Left ventricle myocardium superior (tissue), 1 donor: ENCODE measurements at places on chromosomes 11 and 22. TPM values are rescaled to one million over a fixed set of nuclear protein-coding genes. Genes with fewer than 3 reads are reported as not detected.
A peak's percentile ranks its signal among the peaks of the same experiment; 100 is the strongest.

Gene PTPRCAP
- 2.0 TPM for total RNA-seq

Gene SMIM35
- not detected for total RNA-seq

GRCh38 chr11:67033661-67034166 lies 10.8 kb downstream of the SYT12 start:
- no peak for DNase-seq

DNA sequence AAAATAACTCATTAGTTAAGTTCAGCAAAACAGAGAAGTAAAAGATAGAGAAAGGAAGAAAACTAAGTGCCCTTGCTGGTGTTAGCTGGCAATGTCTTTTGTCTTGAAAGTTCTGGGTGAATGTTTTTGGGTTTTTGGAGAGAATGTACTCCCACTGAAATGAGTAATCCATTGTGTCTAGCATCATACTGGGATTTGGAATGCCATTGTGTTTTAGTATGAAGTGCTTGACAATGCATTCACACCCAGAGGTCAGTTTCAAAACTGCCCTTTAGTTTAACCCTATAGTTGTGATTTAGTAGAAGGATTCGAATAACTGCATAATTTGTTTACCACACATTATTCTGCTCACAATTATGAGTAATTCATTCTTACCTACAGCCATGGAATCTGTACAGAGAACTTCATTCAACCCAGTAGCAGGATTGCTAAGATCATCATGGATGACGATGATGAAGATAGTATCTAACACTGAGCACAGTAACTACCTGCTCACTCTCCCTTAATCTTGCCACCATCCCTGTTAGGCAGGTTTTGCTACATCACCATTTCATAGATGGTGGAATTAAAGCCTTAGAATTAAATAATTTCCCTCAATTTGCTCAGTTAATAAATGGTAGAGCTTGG lies 33.9 kb downstream of the MAML2 start:
- DNase-seq = no peak

DNA sequence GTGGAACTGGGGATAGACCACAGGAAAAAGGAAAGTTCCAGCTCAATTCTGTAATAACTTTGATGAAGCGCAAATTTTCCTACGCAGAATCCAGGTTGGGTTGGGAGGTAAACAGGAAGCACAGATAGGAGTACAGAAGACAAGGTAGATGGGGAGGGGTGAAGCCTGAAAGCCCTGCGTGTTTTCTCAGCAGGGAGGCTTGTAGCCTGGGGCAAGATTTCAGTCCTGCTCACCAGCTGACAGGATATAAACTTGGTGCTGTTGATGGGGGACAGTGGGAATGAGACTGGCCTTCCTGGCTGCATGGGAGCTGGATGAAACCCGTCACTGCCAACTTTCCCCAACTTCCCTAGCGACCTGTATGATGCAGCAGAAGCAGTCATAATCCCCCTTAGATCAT lies 114.9 kb downstream of the ARHGAP32 start:
- no peak for DNase-seq

DNA sequence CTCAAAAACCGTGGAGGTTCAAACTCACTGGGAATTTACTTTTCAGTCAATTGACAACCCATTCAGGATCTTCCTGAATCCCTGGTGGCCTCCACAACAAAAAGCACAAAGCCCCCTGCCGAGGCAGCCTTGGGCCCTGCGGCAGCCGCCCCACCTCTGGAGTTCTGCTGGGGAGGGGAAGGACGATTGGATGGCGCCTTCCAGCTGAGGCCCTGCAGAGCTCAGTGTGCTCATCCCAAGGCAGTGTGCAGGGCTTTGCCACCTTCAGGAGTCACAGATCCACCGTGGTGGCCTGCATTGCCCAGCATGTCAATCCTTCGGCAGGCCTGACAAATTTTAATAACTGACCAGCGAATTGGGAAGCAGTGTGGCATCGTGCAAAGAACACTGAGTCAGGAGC lies 7.4 kb downstream of the ZFTA start:
- no peak for DNase-seq

DNA sequence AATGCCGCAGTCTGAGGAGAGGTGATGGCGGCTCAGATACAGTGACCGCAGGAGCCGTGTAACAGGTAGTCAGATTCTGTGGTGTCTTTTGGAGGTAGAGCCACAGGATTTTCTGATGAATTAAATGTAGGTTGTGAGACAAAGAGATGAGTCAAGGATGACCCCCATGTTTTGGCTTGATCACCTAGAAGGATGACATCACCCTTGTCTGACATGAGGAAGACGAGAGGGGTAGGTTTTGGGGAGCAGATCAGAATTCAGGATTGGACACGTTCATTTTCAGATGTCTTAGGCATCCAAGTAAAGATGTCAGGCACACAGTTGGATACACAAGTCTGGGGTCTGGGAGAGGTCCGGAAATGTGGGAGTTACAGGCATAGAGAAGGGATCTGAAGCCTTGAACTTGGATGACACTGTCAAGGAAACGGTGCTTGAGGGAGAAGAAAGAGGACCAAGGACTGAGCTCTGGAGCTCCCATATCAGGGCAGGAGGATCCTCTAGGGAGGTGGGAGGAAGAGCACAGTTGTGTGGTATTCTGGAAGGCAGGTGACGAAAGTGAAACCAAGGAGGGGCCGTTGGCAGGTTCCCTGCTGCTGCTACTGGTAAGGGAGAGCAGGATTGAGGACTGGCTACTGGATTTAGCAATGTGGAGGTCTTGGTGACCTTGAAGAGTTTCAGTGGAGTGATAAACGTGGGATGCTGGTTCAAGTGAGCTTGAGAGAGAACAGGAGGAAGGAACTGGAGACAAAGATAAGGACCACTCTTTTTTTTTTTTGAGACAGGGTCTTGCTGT lies 12.6 kb upstream of the GDPD5 start:
- DNase-seq = no peak

GRCh38 chr11:32949739-32950138 lies 57.1 kb downstream of the QSER1 start:
- no peak for DNase-seq

DNA sequence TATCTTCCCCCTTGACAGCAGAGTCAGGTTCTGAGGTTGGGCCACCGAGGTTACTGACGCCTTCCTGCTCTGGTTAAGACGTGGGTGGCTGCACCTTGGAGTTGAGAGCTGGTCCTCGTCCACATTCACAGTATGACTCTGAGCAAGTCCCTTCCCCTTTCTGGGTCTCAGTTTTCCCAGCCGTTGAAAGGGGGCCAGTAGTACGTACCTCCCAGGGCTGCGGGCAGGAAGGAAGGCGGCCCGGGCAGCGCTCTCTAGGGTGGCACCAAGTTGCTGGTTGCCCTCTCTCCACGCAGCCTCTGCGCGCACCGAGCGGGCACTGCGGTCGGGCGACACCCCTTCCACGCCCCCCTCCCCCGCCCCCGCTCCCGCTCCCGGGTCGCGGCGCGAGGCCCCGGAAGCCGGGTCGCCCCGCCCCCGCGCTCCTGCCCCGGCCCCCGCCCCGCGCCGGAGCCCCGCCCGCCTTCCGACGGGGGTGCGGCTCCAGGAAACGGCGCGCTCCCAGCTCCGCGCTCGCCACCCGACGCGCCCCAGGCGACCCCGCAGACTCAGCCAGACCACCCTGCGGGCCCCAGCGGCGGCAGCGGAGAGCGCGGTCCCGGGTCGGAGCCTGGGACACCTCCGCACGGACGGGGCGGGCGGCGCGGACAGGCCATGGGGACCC lies at the start of gene EHBP1L1:
Gene EHBP1L1, plus strand, starts transcription at position 486 of the 664 bp plus-strand sequence. CDS start 250 bp downstream, outside the sequence.
- DNase-seq = peak; percentile 89

DNA sequence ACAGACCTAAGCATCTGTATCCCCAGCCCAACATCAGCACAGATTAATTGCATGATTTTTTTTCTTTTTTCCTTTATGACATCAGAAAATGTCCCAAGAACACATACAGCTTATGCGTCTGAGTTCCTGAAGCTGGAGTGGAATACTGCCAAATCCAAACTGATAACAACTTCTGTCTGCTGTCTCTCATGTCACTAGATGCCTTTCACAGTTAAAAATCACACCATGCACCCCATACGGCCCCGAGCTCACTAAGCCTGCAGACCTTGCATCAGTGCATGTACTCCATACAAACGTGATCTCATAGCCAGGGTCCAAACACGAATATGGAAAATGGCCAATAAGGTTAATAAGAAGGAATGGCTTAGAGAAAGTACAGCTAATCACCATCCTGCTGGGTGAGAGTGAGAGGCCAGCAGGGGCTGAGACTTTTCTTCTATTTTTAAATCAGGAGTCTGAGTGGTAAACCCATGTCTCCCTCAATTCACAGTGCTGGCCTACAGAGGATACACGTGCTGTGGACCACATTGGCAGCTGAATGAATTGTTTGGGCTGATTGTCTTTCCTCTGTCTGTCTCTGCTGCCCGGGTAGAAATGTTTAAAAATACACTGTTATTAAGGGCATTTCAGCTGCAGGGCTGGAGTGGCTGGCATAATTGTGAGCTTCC lies 350.6 kb upstream of the RAG2 start:
- no peak for DNase-seq

DNA sequence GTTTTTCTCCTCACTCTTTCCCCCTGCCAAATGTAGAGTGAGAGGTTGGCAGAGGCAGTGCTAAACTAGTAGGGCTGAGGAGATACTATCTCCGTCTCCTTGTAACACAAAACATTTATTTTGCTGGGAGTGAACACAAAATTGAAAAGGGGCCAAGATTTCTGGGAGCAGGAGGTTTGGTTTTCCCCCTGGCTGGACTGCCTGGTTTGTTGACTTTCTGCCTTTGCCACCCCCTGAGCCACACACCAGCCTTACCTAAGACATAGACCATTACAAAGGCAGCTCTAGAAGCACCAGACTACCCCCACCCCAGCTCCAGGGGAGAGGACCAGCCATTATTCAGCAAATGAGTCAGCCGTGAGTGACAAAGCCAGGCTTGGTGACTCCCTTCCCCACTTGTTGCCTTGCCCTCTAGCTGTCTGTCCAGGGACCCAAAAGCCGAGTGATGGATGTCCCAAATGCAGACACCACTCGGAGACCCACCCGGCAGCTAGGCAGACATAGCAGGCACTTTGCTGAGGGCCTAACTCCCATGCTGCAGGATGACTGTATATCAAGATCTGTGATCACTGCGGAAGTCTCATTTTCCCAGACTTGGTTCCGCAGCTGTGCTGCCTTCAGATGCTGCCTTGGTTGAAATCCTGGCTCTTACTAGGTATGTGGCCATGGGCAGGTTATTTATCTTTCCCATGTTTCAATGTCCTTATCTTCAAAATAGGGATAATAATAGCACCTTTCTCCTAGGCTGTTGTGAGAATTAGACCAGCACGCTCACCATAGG lies 17.7 kb upstream of the CDON start:
- no peak for DNase-seq

DNA sequence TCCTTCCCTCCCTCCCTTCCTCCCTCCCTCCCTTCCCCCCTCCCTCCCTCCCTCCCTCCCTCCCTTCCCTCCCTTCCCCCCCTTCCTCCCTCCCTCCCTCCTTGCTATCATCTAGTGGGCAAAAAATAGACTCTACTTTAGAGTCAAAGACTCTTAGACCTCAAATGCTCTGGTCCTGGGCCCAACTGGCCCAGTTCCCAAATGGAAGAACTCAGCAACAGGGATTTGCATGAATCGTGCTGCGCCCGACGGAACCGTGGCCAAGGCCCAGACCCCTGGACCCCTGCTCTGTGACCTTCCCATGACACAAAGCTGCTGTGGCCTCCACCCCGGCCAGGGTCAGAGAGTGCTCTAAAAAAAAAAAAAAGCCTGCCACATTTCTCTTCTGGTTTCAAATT lies 97.4 kb downstream of the WNT7B start:
- DNase-seq = peak; percentile 75

- no peak for DNase-seq
Observed at GRCh38 chr22:25219948-25220442, 556 bp downstream of the CRYBB2 start.

DNA sequence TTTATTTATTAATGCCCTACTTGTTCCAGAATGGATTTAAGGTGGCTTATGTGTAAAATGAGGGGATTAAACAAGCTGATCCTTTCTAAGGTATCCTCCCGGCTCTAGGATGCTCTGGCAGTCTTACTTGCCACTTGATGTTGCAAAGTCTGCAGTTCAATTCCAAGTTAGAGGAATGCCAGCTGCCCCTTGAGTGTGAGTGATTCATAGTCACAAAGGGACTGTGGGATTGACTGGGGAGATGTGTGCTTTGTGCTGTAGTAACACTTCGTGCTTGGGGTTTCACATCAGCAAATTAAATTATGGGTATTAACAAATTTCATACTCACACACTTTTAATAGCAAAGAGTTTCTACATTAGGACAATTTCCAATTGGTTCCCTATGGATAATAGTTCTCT lies 550.8 kb upstream of the CADM1 start:
- no peak for DNase-seq

DNA sequence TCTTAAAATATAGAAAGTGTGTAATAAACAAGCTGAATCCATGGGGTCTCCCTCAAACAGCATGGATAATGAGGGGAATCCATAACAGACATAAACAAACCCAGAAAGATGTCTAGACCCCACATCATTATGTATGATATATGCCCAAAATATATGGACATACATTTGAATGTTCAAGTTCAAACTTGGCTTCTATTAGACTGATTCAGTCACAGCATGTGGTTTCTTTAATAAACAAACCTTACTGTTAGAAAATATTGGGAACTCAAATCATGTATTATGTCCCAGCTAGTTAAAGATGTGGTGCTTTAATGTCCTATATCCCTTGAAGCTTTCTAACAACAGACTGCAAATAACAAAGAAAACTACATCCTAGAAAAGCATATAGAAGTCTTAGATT lies 228.6 kb downstream of the SOX6 start:
- DNase-seq = no peak

DNA sequence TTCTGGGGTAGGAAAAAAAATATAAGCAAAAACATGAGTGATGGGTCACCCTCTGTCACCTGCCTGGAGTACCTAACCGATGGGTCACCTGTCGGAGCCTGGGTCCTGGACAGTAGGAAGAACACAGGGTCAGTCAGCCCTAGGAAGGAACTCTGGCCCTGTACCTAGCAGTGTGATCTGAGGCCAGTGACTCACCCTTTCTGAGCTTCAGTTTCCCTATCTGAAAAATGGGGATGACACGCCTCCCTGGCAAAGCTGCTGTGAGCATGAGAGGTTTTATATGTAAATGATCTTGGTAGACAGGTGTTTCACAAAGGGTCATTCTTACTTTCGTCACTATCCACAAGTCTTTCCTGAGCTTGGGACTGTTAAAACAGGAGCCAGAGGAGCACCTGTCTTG lies 182.0 kb downstream of the ST3GAL4 start:
- DNase-seq = no peak

DNA sequence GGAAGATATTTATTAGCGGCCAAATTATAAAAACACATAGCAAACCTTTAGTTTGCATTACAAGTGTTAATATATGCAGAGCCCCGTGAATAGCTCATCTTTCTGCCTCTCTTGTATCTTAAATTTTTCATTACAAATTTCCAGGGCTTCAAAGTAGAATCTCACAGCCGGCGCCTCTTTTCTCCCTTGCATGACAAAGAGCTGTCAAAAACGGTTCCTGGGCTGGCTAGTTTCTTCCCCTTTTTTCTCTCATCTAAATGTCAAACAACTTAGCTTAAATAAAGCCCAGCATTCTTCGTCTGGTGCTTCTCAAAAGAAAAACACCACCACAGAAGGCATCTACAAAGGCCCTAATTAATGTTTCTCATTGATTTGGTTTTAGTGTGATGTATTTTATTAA lies 253.0 kb downstream of the INSC start:
- no peak for DNase-seq
